ENCODE measurements at places on chromosomes 16 and 17.

- DNase-seq, result no peak
These were observed 11.2 kb upstream of the ASGR1 start for GRCh38 chr17:7190276-7190917.

DNA sequence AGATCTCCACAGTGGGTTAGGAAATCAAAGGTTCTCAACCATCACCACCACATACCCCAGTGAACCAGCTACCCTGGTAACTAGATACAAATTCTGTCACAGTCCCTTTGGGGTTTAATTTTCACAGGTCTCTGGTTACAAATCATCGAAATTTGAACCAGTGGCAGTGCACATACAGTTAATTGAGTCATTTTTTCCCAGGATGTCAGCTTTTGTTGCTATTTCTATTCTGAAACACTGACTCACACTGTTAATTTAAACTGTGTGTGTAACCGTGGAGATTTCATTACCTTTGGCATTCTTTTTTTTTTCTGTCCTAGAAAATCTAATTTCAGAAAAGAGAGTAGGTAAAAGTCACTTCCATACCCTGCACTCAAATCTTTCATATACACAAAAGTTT is 511.5 kb downstream of the TOX3 start:
- no peak for DNase-seq

DNA sequence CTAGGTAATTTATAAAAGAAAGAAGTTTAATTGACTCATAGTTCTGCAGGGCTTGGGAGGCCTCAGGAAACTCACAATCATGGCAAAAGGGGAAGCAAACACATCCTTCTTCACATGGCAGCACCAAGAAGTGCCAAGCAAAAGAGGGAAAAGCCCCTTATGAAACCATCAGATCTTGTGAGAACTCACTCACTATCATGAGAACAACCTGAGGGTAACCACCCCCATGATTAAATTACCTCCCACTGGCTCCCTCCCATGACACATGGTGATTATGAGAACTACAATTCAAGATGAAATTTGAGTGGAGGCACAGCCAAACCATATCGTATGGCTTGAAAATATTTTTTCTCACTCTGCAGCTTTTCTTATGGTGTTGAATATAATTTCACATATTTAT is 151.7 kb downstream of the ANKFN1 start:
- DNase-seq, result no peak

GRCh38 chr17:72467841-72468653 is 347.2 kb downstream of the SOX9 start:
- no peak for DNase-seq
